ENCODE measurements at places on chromosomes 5 and 9. TPM values are rescaled to one million over a fixed set of nuclear protein-coding genes. Genes with fewer than 3 reads are reported as not detected.
A peak's percentile ranks its signal among the peaks of the same experiment; 100 is the strongest.

DNA sequence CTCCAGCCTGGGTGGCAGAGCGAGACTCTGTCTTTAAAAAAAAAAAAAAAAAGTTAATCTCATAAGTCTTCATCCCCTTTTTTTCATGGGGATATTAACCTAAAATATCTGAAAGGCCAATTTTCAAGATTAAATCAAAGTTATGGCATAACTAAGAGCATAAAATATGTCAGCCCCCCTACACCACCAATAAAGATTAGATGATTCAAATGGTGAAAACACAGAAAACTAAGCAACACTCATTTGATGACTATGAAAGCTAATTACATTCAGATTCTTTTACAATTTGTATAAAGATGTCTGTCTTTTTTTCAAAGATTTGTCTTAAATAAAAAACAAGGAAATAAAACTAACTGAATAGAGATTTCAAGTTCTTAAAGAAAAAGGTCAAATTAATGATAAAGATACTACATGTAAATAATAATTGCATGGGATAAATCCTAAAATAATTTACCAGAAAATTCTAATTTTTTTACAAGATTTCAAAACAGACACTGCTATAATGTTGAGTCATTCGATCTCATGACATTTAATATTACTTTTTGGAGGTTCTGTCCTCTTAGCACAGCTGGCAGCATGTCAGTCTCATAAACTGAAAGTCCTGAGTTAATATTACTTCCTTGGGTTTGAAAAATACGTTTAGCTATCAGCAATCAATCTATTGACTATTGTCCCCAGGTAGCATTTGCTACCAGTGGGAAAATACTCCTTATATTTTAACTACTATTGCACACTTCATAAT is 112.9 kb downstream of the KIAA0825 start:
- no peaks in the 10 kb centered on the region for H3K36me3 ChIP-seq
- H3K27me3 ChIP-seq: no peaks in the 10 kb centered on the region
- no peaks in the 10 kb centered on the region for H3K4me1 ChIP-seq
- DNase-seq: no peak
- no peak overlapping the region for H3K27ac ChIP-seq
- no peak overlapping the region for H3K4me3 ChIP-seq

Gene FABP6
- total RNA-seq: not detected

Gene AMBP
- total RNA-seq: not detected

Gene DNAI1
- total RNA-seq: not detected

DNA sequence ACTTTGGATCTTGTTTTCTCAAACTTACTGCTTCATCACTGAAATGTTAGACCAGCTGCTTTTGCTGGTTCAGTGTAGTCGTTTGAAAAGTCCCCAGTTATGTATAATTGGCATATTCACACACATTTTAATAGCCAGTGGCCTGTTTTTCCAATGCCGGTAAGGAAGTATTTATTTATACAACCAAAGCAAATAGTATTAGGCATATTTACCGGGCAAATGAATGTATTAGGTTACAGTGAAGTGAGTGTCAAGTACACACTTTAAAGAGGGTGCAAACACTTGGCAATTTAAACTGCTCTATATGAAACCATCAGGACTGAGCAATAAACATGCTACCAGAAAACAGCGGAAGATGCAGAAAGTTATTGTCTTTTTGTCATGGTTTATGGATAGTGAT is 242.9 kb downstream of the MCTP1 start:
- H3K4me3 ChIP-seq: no peak overlapping the region
- no peaks in the 10 kb centered on the region for H3K27me3 ChIP-seq
- H3K27ac ChIP-seq: no peak overlapping the region
- H3K36me3 ChIP-seq: no peaks in the 10 kb centered on the region
- no peak for DNase-seq

DNA sequence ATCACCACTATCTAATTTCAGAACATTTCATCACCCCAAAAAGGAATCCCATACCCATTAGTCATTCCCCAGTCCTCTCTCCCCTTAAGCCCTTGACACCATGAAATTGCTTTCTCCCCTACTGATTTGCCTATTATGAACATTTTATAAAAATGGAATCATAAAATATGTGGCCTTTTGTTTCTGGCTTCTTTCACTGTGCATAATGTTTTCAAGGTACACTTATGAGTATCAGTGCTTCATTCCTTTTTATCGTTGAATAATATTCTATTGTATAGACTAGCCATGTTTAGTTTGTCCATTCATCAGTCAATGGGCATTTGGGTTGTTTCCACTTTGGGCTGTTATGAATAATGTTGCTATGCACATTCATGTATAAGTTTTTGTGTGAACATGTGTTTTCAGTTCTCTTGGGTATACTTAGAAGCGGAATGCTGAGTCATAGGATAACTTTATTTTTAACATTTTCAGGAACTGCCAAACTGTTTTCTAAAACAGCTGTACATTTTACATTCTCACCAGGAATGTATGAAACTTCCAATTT is 40.4 kb upstream of the FGF1 start:
- no peak overlapping the region for H3K27ac ChIP-seq
- no peak overlapping the region for H3K4me3 ChIP-seq
- DNase-seq: no peak
- H3K27me3 ChIP-seq: no peaks in the 10 kb centered on the region
- peaks cover 4% of the 10 kb centered on the region for H3K4me1 ChIP-seq
- H3K36me3 ChIP-seq: no peaks in the 10 kb centered on the region

DNA sequence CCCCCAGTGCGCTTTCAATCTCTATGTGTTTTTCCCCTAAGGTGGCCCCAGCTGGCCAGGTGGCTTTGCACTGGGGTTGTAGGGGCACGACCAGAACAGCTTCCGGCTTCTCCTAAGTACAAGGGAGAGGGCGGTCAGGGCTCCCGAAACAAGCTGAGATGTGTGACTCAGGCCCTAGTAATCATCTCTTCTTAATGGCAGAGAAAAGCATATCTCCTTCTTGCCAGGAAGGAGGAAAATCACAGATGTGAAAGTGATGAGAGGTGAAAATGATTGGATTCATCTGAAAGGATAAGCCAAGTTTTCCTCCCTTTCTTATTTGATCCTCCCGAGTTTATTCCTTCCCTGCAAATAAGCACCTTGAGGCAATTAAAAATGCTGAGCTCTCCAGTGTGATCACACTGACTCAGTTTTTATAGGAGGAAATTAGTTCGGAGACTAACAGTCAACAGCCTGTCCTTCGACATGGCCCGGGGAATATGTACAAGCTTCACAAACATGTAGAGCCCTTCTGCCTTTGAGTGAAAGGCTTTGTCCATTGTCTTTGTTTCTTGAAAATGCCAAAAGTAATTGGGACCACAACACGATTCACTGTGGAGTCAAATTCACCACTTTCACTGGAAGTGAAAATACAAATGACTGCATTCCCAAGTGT is 514.8 kb downstream of the PSAT1 start:
- peaks cover 3% of the 10 kb centered on the region for H3K27me3 ChIP-seq
- no peak overlapping the region for H3K4me3 ChIP-seq
- H3K27ac ChIP-seq: no peak overlapping the region
- no peaks in the 10 kb centered on the region for H3K36me3 ChIP-seq
- no peak for DNase-seq

GRCh38 chr5:17127743-17128231 is 89.6 kb upstream of the BASP1 start:
- peaks cover 32% of the 10 kb centered on the region for H3K27me3 ChIP-seq
- DNase-seq: no peak
- H3K4me1 ChIP-seq: peaks cover 4% of the 10 kb centered on the region
- H3K36me3 ChIP-seq: no peaks in the 10 kb centered on the region

DNA sequence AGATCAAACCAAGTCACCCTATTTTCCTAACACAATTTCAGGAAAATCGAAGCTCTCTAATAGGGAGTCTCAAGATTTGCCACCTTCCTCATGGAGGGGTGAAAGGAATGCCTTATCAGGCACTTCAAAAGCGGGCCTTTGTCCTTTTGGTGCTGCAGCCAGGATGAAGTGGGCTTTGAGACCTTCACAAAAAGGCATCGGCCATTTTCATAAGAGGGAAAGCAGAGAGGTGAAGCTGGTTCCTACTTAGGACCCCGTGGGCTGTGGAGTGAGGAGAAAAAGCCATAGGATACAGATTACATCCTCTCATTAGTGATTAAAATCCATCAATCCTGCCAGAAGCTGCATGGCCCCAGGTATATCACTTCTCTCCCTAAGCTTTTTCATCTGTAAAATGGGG is 859 bp downstream of the CDKN2AIPNL start:
- peaks cover 28% of the 10 kb centered on the region for H3K4me1 ChIP-seq
- peak overlapping the region; percentile 83 for H3K27ac ChIP-seq
- peak overlapping the region; percentile 92 for H3K4me3 ChIP-seq
- H3K36me3 ChIP-seq: peaks cover 2% of the 10 kb centered on the region
- no peak for DNase-seq

Gene C9orf152
- not detected for total RNA-seq

Gene FOXD4L4
- 0.10 TPM for total RNA-seq

Gene GPRIN1
- total RNA-seq: 1.7 TPM

- H3K36me3 ChIP-seq: peaks cover 25% of the 10 kb centered on the region
- no peak overlapping the region for H3K27ac ChIP-seq
- H3K27me3 ChIP-seq: no peaks in the 10 kb centered on the region
- H3K4me3 ChIP-seq: no peak overlapping the region
- no peak for DNase-seq
Observed at GRCh38 chr9:123657099-123657498, 272.8 kb downstream of the DENND1A start.

DNA sequence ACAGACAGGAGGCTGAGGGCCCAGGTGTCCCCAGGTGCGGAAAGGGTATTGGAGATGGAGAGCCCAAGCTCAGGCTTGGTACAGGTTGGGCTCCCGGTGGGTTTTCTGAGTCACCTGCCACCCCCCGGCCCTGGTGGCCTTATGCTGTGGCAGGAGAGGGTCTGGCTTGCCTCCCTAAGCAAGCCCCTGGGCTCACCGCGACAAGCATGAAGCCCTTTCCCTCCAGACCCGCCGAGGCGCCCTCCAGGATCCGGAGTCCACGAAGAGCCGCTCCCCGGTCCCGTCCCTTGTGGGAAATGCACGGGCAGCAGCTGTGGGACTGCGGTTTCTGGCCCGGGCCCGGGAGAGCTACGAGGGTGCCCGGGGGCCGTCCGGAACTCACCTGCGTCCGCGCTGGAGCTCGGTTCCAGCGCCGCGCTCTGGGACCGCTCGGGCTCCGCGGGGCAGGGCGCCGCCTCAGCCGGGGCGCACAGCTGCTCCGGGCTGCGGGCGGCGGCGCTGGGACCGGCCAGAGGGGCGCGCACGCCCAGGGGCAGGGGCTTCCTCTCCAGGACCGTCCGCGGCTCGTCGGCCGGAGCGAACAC is 757 bp downstream of the SAPCD2 start:
- no peak for DNase-seq
- H3K36me3 ChIP-seq: no peaks in the 10 kb centered on the region
- H3K4me1 ChIP-seq: peaks cover 8% of the 10 kb centered on the region
- H3K27ac ChIP-seq: no peak overlapping the region
- peak overlapping the region; percentile 66 for H3K4me3 ChIP-seq

- H3K36me3 ChIP-seq: no peaks in the 10 kb centered on the region
- H3K4me3 ChIP-seq: no peak overlapping the region
- DNase-seq: no peak
- peaks cover 1% of the 10 kb centered on the region for H3K4me1 ChIP-seq
- peaks cover 30% of the 10 kb centered on the region for H3K27me3 ChIP-seq
Observed at GRCh38 chr9:12775679-12776512, 1.1 kb downstream of the LURAP1L start.

GRCh38 chr9:2243666-2244555 is 228.8 kb downstream of the SMARCA2 start:
- H3K36me3 ChIP-seq: no peaks in the 10 kb centered on the region
- no peak overlapping the region for H3K27ac ChIP-seq
- peaks cover 16% of the 10 kb centered on the region for H3K4me1 ChIP-seq
- peaks cover 48% of the 10 kb centered on the region for H3K27me3 ChIP-seq
- no peak for DNase-seq
- H3K4me3 ChIP-seq: no peak overlapping the region

Gene TXNDC8
- total RNA-seq: not detected

DNA sequence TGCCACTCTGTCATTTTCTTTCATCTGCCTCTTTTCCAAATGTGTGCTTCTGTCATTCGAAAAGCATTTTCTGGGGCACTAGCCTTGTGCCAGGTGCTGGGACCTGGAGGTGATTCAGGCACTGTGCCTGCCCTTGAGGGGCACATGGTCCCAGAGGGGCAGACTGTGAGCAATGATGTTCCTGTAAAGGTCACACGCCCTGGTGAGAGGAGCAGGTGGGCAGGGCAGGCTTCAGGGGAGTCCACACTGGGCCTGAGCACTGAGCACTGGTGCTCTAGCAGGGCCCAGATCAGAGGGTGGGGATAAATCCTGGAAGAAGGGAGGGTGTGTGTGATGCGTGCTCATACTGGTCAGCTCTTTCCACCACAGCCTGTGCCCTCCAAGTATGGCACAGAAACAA is 77.8 kb downstream of the COL15A1 start:
- H3K36me3 ChIP-seq: no peaks in the 10 kb centered on the region
- H3K27me3 ChIP-seq: no peaks in the 10 kb centered on the region
- no peak for DNase-seq
- H3K4me1 ChIP-seq: peaks cover 4% of the 10 kb centered on the region
- H3K4me3 ChIP-seq: no peak overlapping the region

DNA sequence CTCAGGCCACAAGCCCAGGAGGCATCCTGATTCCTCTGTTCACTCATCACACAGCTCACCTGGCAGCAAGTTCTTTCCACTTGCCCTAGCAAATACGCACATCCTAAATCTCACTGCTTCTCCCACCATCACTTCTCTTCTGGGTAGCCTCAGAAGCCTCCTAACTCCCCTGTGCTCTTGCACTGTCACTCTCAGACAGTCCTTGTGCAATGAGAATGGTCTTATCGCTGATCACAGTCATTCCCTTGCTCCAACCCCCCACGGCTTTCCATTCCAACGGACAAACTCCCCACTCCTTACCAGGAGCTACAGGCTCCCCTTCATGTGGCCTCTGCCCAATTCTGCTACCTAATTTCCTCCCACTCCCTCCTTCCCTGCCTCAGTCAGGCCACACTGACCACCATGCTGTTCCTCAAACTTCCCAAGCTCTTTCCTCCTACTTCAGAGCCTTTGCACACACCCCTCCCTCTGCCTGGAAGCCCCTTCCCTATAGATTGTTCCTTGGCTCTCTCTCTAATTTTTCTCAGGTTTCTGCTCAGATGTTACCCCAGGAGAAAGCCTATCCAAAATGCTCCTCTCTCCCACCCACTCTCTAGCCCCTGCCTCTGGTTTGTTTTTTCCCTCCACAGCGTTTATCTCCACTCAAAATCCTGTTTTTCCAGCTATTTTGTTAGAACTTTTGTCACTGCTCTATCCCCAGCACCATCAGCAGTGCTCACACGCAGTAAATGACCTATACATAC is 34.1 kb upstream of the TNFAIP8 start:
- H3K36me3 ChIP-seq: peaks cover 52% of the 10 kb centered on the region
- no peaks in the 10 kb centered on the region for H3K27me3 ChIP-seq
- H3K4me1 ChIP-seq: peaks cover 78% of the 10 kb centered on the region

Gene FAT2
- total RNA-seq: not detected
